Caudate nucleus (tissue), 63 donors: ENCODE measurements at places on chromosomes 16 and 17.

- DNase-seq: no peak
These were observed 235.5 kb downstream of the SNX29 start for GRCh38 chr16:12211870-12212690.

- no peak for DNase-seq
These were observed 76.6 kb downstream of the CMIP start for GRCh38 chr16:81521141-81521626.

DNA sequence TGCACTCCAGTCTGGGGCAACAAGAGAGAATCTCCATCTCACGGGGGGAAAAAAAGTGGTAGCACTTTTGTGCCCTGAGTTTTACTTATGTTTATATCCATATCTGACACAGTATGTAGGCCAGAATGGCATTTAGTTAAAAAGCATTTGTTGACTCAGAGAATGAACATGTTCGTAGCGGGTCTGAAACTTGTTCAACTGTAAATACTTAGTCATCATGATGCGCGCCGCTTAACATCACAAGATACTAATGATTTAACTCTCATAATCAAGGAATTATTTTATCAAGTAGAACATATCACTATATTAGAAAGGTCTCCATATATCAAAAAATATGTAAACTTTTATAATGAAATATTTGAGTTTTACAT, 55.3 kb upstream of the ITGA2B start:
- no peak for DNase-seq

- DNase-seq: no peak
These were observed 204.6 kb downstream of the STX8 start for GRCh38 chr17:9371019-9371418.

DNA sequence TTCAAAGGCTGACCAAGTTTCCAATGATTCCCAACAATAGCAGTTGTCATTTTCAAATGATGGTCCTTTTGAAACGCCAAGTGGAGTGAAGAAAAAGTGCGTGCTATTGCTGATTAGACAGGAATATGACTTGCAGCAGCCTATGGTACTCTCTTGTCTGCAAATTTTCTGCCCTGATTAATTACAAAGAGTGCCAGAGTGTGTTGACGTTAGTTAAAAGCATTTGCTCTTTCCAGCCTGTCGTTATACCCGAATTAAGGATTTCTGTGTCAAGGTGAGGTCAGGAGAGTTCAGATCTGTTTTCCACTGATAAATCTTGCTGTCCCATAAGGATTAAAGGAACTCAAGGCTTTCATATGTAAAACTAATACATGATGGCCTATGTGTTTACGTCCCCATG, 75.0 kb upstream of the ADAMTS18 start:
- no peak for DNase-seq

- DNase-seq: no peak
These were observed 255.5 kb upstream of the KCNJ16 start for GRCh38 chr17:69819316-69820087.

DNA sequence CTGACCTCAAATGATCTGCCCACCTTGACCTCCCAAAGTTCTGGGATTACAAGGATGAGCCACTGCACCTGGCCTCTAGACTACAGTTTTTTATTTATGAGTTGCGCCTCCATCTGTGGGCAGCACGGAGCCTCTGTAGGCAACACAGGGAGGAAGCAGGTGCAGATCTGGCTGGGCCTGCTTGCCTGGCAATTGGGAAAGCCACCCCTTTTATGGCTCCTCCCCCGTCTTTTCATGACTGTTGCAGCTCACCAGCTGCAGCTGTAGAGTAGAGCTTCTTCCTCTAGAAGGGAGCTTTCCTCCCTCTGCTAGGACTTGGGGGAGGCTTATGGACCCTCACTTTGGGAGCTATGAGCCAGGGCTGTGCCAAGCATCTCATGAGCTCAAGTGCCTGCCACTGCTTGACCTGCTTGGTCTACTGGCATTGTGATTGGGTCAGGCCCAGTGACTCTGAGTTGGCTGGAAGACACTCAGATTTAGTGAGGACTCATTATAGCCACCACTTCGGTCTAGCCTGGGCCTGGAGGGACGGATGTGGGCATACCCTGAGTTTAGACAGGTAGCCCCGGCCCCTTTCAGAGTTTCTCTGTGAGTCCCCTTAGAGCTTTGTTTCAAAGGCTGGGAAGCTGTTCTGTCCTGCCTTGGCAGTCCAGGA, 6.9 kb upstream of the SLC7A6 start:
- DNase-seq: no peak
